ENCODE measurements at places on chromosomes 3 and 15.

DNA sequence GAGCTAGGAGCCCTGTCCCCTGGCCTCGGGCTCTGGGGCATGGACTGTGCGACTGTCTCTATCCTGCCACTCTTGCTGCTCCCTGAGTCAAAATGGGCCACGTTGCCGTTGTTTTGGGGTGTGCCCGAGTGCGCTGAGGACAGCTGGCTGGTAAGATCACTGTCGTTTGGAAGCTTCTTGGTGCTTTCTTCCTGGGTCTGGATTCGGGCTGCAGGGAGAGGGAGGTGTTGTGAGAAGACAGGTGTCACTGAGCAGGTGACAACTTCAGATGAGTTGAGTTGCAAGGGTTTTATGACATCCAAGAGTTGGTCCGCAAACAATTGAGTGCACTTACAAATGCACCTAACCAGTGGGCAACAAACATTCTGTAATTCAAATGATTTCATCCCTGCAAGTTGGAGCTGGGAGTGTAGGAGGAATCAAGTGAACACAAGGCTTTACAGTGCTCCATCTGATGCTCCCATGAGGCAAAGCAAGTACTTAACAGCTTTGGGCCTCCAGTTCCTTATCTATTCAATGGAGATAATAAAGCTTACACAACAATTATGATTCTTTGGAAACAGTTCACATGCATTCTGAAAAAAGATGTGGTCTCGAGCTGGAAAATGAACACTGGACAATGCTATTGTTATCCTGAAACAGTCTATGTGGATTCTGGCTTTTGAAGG is 11.0 kb upstream of the STARD5 start:
- no peaks in the 10 kb centered on the region for H3K36me3 ChIP-seq
- no peak for DNase-seq
- no peak overlapping the region for H3K4me3 ChIP-seq
- H3K27ac ChIP-seq: no peak overlapping the region
- no peaks in the 10 kb centered on the region for H3K27me3 ChIP-seq
- peaks cover 11% of the 10 kb centered on the region for H3K4me1 ChIP-seq

- H3K27ac ChIP-seq: no peak overlapping the region
- H3K36me3 ChIP-seq: no peaks in the 10 kb centered on the region
- no peaks in the 10 kb centered on the region for H3K27me3 ChIP-seq
- H3K4me3 ChIP-seq: no peak overlapping the region
Measured at GRCh38 chr3:152073267-152073666, 195.5 kb upstream of the MBNL1 start.

GRCh38 chr3:183116025-183116614 is 16.8 kb upstream of the MCCC1 start:
- DNase-seq: peak; percentile 71
- no peak overlapping the region for H3K27ac ChIP-seq

- H3K27me3 ChIP-seq: no peaks in the 10 kb centered on the region
- no peak for DNase-seq
- no peaks in the 10 kb centered on the region for H3K36me3 ChIP-seq
- H3K4me3 ChIP-seq: no peak overlapping the region
Measured at GRCh38 chr3:141649871-141650270, 88.2 kb upstream of the RNF7 start.

DNA sequence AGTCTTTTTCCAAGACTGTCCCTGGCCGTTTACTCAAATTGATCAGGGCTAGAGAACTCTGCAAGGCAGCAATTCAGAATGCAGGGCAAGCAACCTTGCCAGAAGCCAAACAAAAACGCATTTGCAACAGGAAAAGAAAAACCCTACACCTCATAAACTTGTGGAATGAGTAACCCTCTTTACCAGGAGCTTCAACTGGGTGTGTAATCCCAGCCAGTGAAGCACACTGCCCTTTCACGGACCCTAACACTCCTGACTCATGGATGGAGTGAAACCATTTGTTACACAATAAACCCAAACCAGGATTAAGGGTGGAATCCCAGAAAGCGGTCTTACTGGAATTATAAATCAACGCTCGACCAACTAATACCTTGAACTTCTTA is 14.8 kb upstream of the LDHAL6B start:
- no peak for DNase-seq
- H3K4me3 ChIP-seq: no peak overlapping the region
- peaks cover 6% of the 10 kb centered on the region for H3K4me1 ChIP-seq
- H3K27me3 ChIP-seq: peaks cover 9% of the 10 kb centered on the region
- H3K27ac ChIP-seq: no peak overlapping the region

- DNase-seq: no peak
- no peaks in the 10 kb centered on the region for H3K36me3 ChIP-seq
- H3K27ac ChIP-seq: no peak overlapping the region
- no peaks in the 10 kb centered on the region for H3K27me3 ChIP-seq
- H3K4me3 ChIP-seq: no peak overlapping the region
- no peaks in the 10 kb centered on the region for H3K4me1 ChIP-seq
Measured at GRCh38 chr3:192128060-192128459, 599.3 kb downstream of the FGF12 start.

- no peak overlapping the region for H3K27ac ChIP-seq
- peaks cover 1% of the 10 kb centered on the region for H3K36me3 ChIP-seq
- no peaks in the 10 kb centered on the region for H3K4me1 ChIP-seq
- no peak for DNase-seq
- no peaks in the 10 kb centered on the region for H3K27me3 ChIP-seq
Measured at GRCh38 chr3:188900421-188900951, 271.3 kb upstream of the TPRG1 start.

DNA sequence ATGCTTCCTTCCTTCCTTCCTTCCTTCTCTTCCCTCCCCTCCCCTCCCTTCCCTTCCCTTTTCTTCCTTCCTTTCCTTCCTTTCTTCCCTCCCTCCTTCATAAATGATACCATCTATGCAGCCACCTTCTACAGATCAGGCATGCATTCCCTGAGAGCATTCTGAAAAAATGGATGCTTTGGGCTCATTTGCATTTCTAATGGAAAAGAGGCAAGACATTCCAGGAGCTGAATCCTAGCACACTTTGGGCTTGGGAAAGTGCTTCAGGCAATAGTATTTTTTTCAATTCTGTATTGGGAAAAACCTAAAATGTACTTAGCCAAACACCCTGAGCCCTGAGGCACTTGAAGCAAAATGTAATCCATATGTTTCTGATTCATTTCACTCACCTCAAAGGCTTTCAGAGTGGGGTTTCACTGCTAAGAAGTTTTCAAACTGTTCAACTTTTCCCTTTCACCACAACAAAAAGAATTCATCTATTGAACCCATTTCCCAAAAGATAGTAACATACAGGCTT is 220.1 kb upstream of the RORA start:
- no peak overlapping the region for H3K4me3 ChIP-seq
- H3K27me3 ChIP-seq: peaks cover 8% of the 10 kb centered on the region
- DNase-seq: no peak
- H3K36me3 ChIP-seq: no peaks in the 10 kb centered on the region

DNA sequence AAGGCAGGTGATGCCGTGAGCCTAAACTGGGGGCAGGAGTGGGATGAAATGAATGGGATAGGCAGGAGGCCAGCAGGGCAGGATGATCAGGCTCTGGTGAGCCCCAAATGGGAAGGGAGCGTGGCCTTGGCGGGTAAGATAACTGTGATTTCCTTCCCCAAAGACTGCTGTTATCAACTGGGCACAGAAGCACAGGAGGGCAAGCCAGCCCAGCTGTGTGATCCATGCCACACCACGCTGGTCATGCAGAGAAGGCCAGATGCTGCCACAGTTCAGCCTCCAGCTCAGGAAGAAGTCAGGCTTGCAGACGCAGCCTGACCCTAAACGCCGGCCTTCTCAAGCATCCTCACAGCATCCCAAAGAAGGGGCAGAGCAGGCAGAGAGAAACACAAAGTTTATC is 52.1 kb upstream of the GNB5 start:
- no peak overlapping the region for H3K4me3 ChIP-seq
- H3K27me3 ChIP-seq: peaks cover 5% of the 10 kb centered on the region
- H3K27ac ChIP-seq: no peak overlapping the region
- H3K36me3 ChIP-seq: peaks cover 1% of the 10 kb centered on the region

- H3K4me1 ChIP-seq: no peaks in the 10 kb centered on the region
- H3K27me3 ChIP-seq: peaks cover 2% of the 10 kb centered on the region
- DNase-seq: no peak
Measured at GRCh38 chr15:79167776-79168175, 77.2 kb upstream of the RASGRF1 start.

DNA sequence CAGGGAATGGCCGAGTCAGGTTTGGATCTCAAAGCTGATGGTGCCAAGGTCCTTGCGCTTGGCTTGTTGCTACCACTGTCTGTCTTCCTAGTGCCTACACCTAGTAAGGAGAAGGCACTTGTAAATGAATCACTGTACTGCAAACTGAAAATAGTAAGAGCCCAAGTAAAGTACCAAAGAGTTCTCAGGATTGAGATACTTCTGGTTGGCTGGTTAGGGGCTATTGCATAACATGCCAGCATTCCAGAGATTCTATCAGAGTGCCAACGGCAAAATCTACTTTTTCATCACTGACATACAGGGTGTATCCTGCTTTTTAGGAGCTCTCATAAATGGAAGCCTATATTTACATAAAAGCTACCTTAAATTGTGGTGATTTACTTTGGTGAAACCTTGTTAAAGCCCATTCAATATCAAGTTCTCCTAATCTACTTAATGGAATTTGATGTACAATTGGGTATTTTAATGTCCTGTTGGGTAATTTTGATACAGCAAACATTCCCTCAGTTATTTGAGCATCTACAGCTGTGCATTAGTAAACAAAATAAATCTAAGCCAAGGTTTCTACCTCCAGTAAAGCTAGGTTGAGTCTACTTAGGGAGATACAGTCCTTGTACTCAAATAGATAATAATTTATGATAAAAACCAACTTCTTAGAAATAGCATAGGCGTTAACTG is 30.7 kb upstream of the CHD2 start:
- DNase-seq: no peak
- no peak overlapping the region for H3K27ac ChIP-seq
- H3K36me3 ChIP-seq: no peaks in the 10 kb centered on the region
- H3K27me3 ChIP-seq: no peaks in the 10 kb centered on the region

- no peak overlapping the region for H3K4me3 ChIP-seq
- no peaks in the 10 kb centered on the region for H3K4me1 ChIP-seq
- no peak overlapping the region for H3K27ac ChIP-seq
- no peak for DNase-seq
- H3K36me3 ChIP-seq: no peaks in the 10 kb centered on the region
- H3K27me3 ChIP-seq: no peaks in the 10 kb centered on the region
Measured at GRCh38 chr3:173529062-173529711, 131.6 kb downstream of the NLGN1 start.

GRCh38 chr15:46918462-46919140 is 798.7 kb upstream of the SEMA6D start:
- DNase-seq: no peak
- no peak overlapping the region for H3K4me3 ChIP-seq
- H3K27ac ChIP-seq: no peak overlapping the region
- no peaks in the 10 kb centered on the region for H3K4me1 ChIP-seq
- no peaks in the 10 kb centered on the region for H3K27me3 ChIP-seq
- no peaks in the 10 kb centered on the region for H3K36me3 ChIP-seq

GRCh38 chr3:169550284-169550683 is 113.2 kb downstream of the MECOM start:
- DNase-seq: no peak
- H3K27me3 ChIP-seq: no peaks in the 10 kb centered on the region
- H3K36me3 ChIP-seq: no peaks in the 10 kb centered on the region
- no peak overlapping the region for H3K27ac ChIP-seq
- H3K4me1 ChIP-seq: no peaks in the 10 kb centered on the region
- no peak overlapping the region for H3K4me3 ChIP-seq

DNA sequence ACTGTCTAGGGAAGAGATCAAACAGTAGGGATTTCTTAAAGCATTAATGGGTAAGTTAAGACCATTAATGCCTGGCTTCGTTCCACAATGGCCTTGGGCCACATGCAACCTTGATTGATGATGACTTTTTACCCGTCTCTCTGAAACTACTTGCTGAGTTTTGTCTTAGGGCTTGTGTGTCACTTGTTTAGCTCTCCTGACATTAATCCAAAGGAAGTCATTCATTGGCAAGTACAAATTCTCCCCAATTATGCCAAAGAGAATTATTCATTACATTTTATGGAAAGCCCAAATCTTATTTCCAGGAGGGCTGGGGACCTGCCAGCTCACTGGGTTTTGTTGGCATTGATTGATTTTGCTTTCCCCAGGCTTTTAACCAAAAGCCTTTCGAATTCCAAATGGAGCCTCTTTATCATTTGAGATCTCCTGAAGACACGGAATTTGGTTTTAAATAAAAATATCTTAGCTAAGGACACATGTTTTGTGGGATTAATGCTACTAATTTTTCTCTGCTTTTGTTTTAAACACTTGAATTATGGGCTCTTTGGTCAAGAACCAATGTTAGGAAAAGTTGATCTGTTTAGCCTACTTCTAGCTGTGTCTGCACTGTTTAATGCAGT is 40.7 kb downstream of the SERPINI1 start:
- H3K27me3 ChIP-seq: no peaks in the 10 kb centered on the region
- DNase-seq: no peak
- H3K4me1 ChIP-seq: peaks cover 5% of the 10 kb centered on the region
- H3K27ac ChIP-seq: no peak overlapping the region
- no peak overlapping the region for H3K4me3 ChIP-seq

DNA sequence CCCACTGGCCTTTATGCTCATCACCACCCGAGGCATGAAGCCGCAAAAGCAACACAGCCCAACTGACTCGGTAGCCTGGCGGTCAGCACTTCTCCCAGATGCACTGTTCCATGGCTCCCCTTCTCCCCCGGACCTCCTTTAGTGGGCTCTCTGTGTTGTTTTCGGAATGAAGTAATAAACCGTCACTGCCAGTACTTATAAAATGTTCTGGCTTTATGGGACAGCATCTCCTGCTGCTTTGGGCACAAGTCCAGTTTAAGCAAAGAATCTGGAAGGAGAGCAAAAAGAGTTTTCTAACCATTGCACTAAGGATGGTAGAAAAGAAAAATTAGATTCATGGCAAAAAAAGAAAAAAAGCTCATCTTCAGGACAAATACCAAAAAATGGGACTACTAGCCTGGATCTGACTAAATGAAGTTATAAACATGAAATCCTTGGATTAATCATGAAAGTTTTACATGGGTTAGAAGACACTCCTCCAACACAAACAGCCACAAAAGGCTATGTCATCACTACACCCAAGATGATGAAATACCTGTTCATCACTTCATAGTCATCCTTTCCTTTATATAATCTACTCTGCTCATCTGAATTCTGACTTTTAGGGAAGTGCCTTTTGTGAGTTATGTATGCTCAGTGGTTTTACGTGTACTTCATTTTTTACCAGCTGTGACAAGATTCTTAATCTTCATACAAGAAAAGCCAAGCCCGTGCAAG is 89.5 kb upstream of the UBE2E2 start:
- peaks cover 3% of the 10 kb centered on the region for H3K27me3 ChIP-seq
- DNase-seq: no peak
- H3K4me3 ChIP-seq: no peak overlapping the region
- H3K4me1 ChIP-seq: peaks cover 8% of the 10 kb centered on the region
- H3K27ac ChIP-seq: no peak overlapping the region
- no peaks in the 10 kb centered on the region for H3K36me3 ChIP-seq
